ENCODE measurements at places on chromosomes 1 and 21. TPM values are rescaled to one million over a fixed set of nuclear protein-coding genes. Genes with fewer than 3 reads are reported as not detected.

SLFNL1 gene
- total RNA-seq: 0.69 TPM

BTBD8 gene
- total RNA-seq: 1.9 TPM

CDC20 gene
- total RNA-seq: 29.1 TPM

RCSD1 gene
- total RNA-seq: 22.5 TPM

TTC34 gene
- under 0.01 TPM for total RNA-seq

CLCNKB gene
- total RNA-seq: under 0.01 TPM

TNNT2 gene
- not detected for total RNA-seq

Data from bladder microvascular endothelial cell (primary cell).